ENCODE measurements at places on chromosomes 12 and 14. TPM values are rescaled to one million over a fixed set of nuclear protein-coding genes. Genes with fewer than 3 reads are reported as not detected.

LBHD2 gene
- total RNA-seq = 3.1 TPM

GRCh38 chr12:121534495-121535148 lies 46.2 kb downstream of the KDM2B start:
- DNase-seq = no peak

DNA sequence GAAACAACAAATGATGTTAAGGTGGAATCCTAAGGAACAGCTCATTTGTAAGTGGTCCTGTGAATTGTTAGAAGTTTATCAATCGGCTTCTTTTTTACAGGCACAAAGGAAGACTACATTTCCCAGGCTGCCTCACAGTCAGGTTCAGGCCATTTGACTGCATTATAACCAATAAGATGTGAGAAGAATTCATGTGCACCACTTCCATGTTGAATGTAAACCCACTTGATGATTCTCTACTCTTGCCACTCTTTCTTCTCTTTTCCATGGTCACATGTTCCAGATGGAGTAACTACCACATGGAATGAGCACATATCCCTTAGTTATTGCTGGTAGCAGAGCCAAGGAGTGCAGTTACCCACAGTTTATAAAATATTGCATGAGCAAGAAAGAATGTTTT lies 67.1 kb upstream of the GZMB start:
- DNase-seq = no peak

- no peak for DNase-seq
Observed at GRCh38 chr12:47650469-47650868, 55.4 kb downstream of the RPAP3 start.

RAD52 gene
- total RNA-seq = 6.9 TPM

GRCh38 chr12:14873440-14874185 lies 12.0 kb downstream of the MGP start:
- DNase-seq = no peak

EML1 gene
- total RNA-seq = 32.5 TPM

GRCh38 chr14:51400139-51400538 lies 160.1 kb downstream of the TMX1 start:
- DNase-seq = no peak

DNA sequence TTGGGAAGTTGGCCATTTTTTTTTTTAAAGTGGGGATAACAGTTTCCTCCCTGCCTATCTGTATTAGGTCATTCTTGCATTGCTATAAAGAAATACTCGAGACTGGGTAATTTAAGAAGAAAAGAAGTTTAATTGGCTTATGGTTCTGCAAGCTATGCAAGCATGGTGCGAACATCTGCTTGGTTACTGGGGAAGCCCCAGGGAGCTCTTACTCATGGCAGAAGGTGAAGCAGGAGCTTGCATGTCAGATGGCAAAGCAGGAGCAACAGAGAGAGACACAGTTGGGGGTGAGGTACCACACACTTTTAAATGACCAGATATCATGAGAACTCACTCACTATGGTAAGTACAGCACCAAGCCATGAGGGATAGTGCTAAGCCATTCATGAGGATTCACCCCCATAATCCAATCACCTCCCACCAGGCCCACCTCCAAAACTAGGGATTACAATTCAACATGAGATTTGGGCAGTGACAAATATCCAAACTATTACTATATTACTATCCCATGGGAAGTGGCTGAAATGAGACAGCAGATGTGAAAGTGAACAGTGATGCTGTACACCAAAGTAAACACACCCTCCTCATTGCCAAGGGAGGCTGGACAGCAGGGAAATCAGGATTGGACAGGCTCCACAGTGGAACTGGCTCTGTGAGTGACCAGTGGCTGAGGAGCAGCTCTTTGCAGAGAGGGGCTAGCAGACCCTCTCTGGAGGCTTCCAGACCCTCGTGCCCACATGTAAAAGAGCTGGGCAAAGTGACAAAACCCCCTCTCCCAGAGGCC lies 40.5 kb downstream of the CRACR2A start:
- no peak for DNase-seq

All from mesenteric fat pad (tissue), 1 donor.